ENCODE measurements at places on chromosomes 6 and 20. TPM values are rescaled to one million over a fixed set of nuclear protein-coding genes. Genes with fewer than 3 reads are reported as not detected.
A peak's percentile ranks its signal among the peaks of the same experiment; 100 is the strongest.

GRCh38 chr6:125415913-125416312 is 114.1 kb upstream of the HDDC2 start:
- no peak for DNase-seq

STK38 gene
- 38.1 TPM for total RNA-seq

DNA sequence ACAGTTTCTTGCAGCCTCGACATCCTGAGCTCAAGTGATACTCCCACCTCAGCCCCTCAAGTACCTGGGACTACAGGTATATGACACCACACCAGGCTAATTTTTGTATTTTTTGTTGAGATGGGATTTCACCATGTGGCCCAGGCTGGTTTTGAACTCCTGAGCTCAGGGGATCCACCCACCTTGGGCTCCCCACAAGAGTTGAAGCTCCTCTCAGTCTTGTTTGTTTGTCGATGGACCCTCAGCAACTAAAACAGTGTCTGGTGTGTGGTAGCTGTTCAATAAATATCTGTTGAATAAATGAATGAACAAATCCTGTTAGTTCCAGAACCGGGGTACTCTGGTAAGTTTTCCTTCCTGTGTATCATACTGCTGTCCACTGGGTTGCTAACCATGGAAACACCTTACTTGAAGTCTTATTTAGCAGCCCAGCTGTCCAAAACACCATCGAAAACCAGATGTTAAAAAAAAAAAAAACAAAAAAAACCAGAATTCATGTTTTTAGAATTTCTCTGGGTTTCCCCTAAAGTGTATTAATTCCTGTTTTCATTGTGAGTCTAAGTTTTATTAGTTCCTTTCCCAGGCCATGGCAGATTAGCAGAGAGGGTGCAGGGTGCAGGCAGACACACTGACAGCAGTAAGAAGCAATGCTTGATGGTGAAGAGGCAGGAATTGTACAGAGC is 7.8 kb upstream of the EZR start:
- no peak for DNase-seq

GRCh38 chr20:7966176-7966575 is 25.9 kb upstream of the HAO1 start:
- no peak for DNase-seq

DNA sequence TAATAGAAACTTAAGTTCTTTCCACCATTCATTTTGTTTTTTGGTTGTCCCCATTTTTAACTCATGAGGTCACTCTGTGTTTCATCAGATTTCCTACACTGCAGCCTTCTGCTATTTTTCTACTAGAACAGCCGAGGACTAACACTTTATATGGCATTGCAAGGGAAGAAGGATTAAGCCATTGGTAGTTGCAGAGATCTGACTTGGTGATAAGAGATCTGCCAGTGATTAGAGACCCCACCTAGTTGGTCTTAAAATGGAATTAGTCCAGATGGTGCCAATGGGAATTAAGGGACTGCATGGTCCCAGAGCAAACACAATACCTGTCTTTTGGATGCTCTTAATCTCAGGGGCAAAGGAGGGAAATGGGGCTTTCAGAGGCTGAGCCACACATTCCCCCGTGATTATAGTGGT is 125.5 kb upstream of the TMEM170B start:
- no peak for DNase-seq

- no peak for DNase-seq
Measured at GRCh38 chr6:56862415-56863175, 92.3 kb upstream of the BEND6 start.

- DNase-seq = no peak
Measured at GRCh38 chr6:163384510-163384909, 30.0 kb upstream of the QKI start.

- no peak for DNase-seq
Measured at GRCh38 chr6:116877743-116878142, 701 bp downstream of the RFX6 start.

GRCh38 chr6:54959820-54960219 is 113.2 kb downstream of the FAM83B start:
- DNase-seq = no peak

DNA sequence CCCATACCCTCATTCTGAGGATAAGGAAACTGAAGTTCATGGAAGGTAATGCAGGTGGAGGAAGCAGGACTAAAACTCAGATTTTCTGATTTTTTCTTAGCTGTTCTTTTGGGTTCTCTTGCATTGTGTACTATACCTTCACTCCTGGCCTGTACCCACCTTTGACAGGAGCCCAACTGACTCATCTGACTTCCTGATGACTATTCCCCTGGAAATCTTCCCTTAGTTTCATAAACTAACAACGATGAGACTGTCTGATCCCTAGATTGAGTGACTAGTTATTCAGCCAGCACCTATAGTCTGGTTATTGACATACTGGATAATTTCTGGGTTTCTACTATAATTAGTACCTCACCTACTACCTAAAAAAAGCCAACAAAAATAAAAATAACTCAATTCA is 10.1 kb downstream of the CRYBG1 start:
- no peak for DNase-seq

DNA sequence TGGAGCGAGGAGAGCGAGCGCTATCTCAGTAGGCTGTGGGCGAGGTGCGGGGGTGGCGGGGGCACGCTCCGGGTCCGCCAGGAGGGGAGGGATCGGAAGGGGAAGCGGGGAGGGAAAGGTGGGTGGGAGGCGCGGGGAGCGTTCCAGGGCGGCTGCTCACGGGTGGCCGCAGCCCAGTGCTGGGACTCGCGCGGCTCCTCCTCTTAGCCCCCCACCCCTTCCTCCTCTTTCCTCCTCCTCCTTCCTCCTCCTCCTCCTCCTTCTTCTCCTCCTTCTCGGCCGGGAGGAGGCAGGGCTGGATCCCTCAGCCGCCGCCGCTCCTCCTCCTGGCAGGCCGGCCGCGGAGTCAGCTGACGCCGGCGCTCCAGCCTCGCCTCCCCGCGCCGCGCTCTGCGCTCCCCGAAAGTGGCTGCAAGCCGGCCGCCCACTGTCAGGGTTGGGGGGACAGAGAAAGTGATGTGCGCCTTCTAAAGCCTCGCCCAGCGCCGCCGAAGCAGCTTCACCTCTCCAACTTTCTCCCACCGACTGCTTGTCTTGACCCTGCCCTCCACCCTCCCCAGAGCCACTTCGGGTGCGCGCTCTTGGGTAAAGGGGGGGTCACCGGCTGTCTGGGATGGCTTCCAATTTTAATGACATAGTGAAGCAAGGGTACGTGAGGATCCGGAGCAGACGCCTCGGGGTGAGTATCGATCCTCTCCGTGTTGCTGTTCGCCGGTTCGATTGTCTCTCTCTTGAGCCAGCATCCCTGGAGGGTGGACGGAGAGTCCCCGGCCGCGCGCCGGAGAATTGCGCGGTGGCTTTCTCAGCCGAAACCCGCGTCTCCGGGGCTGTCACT is at the start of gene DOK5:
TSS of gene DOK5 (plus strand) at position 260 of the 835 bp plus-strand sequence. CDS start at position 614, 354 bp downstream.
- peak; percentile 33 for DNase-seq

NRN1 gene
- 39.0 TPM for total RNA-seq

GPX5 gene
- not detected for total RNA-seq

PFDN4 gene
- total RNA-seq = 67.2 TPM

- DNase-seq = no peak
Measured at GRCh38 chr6:98547151-98547550, 287.2 kb upstream of the POU3F2 start.

- no peak for DNase-seq
Measured at GRCh38 chr6:124495665-124496190, 466.5 kb upstream of the RNF217 start.

MYCT1 gene
- 31.2 TPM for total RNA-seq

- DNase-seq = no peak
Measured at GRCh38 chr6:69594405-69594804, 202.4 kb downstream of the LMBRD1 start.

HSPA12B gene
- total RNA-seq = 12.7 TPM

GRCh38 chr20:58889798-58890517 is 37.4 kb downstream of the GNAS start:
- no peak for DNase-seq

DNA sequence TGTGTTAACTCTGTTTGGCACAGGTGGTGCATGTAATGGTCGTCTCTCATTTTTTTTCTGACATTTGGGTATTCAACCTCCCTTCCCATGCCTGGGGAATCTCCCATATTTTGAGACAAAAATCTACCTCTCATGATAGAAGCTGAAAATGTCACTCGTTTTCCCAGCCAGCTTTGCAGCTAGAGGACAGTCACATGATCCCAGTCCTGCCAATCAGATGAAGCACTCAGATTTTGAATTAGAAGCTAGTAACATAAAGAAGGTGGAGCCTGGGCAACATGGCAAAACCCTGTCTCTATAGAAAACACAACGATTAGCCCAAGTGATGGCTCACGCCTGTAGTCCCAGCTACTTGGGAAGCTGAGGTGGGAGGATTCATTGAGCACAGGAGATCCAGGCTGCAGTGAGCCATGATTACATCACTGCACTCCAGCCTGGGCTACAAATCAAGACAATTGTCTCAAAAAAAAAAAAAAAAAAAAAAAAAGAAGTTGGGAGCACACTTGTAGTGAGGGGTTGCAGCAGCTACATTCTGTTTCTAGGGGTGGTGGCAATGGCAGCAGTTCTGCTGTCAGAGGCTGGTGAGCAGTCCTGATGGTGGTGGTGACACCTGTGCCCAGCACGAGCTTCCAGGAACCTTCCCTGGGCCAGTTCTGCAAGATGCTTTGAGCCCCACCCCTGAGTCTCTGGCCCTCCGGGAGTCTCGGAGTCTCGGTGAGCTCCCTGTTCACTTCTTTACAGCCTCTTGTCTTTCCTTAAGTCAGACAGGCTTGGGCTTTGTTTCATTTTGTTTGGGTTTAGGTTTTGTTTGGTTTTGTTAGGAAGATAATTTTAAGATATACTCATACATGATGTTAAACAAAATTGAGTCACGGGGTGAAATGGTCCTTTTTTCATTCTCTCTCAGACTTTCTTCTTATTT is 94.1 kb upstream of the KCNG1 start:
- DNase-seq = no peak

DNA sequence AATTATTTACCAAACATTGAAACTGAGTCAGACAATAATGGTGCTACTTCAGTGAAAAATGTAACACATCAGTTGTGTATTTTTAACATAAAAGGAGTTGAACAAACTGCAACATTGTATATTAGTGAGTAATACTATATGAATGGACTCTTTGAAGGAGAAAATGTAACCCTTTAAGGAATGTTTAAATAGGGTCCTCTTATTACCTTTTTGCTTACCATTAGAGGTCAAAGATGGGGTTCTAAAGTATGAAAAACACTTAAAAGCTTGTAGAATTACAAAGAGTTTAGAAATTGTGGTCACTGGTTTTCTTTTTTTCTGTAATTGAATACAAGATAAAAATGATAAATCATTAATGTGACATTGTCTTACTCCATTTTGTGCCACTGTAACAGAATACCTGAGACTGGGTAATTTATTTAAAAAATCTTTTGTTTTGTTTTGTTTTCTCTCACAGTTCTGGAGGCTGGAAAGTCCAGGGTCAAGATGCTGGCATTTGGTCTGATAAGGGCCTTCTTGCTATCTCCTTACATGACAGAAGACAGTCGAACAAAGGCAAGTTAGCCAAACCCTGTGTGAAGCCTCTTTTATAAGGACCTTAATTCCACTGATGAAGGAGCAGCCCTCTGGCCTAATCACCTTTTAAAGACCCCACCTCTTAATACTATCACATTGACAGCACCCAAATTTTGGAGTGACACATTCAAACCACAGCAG is 43.2 kb downstream of the SESN1 start:
- DNase-seq = no peak

DNA sequence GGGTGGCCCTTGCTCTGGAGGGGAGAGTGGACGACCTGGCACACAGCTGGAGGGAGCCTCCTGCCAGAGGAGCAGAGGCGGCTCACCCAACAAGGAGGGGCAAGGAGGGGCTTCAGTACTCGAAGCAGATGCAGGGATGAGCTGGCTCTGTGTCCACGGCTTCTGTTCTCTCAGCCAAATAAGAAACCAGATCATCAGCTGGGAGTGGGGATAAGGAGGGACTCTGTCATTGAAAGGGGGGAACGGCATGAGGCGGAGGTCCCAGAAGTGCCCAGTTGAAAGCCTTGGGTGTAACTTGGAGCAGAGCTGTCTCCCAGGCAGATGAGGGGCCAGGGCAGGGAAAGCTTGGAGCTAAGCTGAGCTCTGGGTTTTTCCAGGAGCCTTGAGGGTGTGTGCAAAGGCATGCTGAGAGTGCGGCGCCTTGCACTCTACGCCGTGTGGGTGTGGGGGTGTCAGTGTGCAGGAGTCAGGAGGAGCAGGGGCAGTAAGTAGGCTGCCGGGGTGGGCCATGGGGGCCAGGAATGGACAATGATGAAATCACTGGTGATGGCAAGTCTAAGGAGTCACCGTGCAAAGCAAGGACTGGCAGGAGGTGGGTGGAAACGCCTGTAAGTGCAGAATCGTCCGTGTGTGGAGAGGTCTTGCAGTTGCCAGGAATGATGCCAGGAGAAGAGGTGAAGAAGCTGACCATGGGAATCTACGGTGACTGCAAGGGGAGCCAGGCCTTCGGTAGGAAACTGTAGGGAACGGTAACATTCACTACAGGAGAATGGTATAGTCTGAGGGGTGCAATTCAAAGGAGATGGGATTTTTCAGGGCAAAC is 85.4 kb upstream of the FOXQ1 start:
- no peak for DNase-seq

DNA sequence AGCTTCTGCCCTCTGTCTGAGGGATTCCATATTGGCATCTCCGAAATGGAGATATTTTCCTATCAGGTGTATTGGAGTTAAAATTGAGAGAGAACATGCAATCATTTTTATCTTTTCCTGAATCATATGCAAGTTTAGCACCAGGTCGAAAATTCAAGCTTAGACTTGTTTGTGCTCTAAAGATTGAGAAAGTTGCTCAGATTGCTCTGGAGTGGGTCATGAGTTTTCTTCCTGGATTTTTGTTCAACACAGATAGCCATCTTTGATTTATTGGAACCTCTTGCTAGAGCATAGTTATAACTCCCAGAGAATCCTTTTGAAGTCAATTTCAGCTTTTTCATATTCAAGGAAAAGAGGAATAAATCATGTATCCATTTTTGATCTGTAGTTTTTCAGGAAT is 373.5 kb upstream of the FLRT3 start:
- no peak for DNase-seq

GRCh38 chr6:18513253-18513798 is 126.2 kb downstream of the RNF144B start:
- no peak for DNase-seq

DNA sequence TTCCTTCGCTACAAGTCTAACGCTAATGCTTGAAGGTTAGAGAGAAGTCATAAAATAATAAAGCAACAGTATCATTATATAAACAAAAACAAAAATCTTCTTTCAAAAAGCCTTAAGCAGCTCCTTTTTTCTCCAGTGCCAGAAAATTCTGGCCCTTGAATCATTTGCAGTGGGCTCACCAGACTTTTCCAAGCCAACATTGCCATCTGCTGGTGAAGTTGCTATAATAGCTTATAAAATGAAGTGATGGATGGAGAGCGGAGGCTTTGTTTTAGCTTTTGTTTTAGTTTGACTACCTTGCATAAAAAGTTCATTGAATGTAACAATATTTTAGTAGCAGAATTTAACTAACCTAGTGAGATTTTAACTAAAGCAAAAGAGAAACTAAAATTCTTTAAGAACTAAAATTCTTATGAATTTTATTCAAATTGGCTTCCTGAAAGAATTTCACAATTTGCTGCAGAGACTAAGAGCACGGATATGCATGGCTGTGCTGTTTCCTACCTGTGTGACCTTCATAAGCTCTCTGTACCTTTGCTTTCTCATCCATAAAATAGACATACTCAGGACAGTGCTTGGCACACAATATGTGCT is 44.8 kb upstream of the SLC2A12 start:
- DNase-seq = peak; percentile 29

GRCh38 chr20:62748311-62748710 is 39.7 kb downstream of the NTSR1 start:
- no peak for DNase-seq

GRCh38 chr6:10441004-10441654 is 26.3 kb upstream of the TFAP2A start:
- DNase-seq = no peak

All from tibial nerve (tissue), 4 donors.